ENCODE measurements at places on chromosomes 2 and 18. TPM values are rescaled to one million over a fixed set of nuclear protein-coding genes. Genes with fewer than 3 reads are reported as not detected.

The ARMC9 gene
- 39.4 TPM for total RNA-seq

The ITGA6 gene
- total RNA-seq: 42.4 TPM

The GALR1 gene
- total RNA-seq: not detected

The PTGR3 gene
- total RNA-seq: 3.6 TPM

The IL36G gene
- total RNA-seq: 0.80 TPM

The CCL20 gene
- total RNA-seq: 3.8 TPM

The CGREF1 gene
- total RNA-seq: 3.4 TPM

The KIF5C gene
- total RNA-seq: 3.2 TPM

The CDH20 gene
- not detected for total RNA-seq

The ATAD2B gene
- total RNA-seq: 7.9 TPM

The FAM98A gene
- 111 TPM for total RNA-seq

The NEU4 gene
- total RNA-seq: not detected

The GPR45 gene
- not detected for total RNA-seq

The CYP1B1 gene
- total RNA-seq: 35.0 TPM

The PLA2R1 gene
- 1.4 TPM for total RNA-seq

The SERPINB3 gene
- total RNA-seq: not detected

The M1AP gene
- total RNA-seq: not detected

The C2orf15 gene
- total RNA-seq: not detected

The CENPA gene
- total RNA-seq: 27.9 TPM

The CCDC74B gene
- 33.7 TPM for total RNA-seq
